ENCODE measurements at places on chromosomes 11 and 22.

GRCh38 chr11:59479906-59480305, 6.8 kb downstream of the OR4D10 start:
- DNase-seq, result no peak

DNA sequence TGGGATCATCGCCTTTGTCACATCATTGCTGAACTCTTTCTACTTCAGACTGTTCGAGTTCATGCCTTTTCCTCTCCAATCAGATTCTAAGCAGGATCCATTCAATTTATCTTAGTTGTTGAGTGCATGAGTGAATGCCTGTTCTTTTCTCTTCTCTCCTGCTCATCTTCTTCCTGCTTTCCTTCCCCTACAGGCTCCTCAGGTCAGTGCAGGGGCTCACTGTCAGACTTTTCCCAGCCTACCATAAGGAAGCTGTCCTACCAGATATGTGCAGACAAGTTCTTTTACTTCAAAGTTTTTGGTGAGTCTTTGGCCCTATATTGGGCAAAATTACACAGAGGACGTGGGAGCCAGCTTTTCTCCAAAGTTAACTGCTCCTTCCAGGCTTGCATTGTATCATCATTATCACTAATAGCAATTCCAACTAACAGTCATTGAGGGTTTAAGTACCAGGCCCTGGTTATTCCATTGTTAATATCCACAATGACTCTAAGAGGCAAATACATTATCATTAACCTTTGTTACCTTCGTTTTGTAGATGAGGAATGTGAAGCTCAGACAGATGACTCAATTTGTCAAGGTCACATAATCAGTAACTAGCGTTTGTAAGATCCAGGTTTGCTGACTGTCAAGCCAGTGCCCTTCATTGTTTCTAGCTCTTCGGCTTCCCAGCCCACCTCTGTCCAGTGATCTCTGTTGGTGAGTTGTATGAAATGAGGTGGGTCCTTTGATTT, 30.4 kb downstream of the OR6Q1 start:
- no peak for DNase-seq

DNA sequence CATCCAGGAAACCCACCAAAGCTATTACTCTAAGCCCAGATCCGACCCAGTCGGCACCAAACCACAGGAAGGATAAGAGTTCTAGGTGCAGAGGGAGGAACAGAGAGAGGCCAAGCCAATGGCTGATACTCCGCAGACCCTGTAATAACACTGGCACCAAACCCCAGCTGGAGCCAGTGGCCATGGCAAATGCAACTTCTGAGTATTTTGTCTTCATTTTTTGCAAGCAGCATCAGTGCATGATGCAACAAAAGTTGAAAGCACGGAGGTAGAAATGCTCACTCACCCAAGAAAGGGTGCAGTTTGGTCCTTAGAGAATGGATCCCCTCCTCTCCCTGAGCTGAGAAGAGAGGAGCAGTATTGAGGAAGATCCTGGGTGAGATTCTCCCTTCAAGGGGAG, 2.8 kb downstream of the TMEM121B start:
- DNase-seq, result no peak

GRCh38 chr22:42509548-42509947, 10.0 kb downstream of the RRP7A start:
- no peak for DNase-seq

DNA sequence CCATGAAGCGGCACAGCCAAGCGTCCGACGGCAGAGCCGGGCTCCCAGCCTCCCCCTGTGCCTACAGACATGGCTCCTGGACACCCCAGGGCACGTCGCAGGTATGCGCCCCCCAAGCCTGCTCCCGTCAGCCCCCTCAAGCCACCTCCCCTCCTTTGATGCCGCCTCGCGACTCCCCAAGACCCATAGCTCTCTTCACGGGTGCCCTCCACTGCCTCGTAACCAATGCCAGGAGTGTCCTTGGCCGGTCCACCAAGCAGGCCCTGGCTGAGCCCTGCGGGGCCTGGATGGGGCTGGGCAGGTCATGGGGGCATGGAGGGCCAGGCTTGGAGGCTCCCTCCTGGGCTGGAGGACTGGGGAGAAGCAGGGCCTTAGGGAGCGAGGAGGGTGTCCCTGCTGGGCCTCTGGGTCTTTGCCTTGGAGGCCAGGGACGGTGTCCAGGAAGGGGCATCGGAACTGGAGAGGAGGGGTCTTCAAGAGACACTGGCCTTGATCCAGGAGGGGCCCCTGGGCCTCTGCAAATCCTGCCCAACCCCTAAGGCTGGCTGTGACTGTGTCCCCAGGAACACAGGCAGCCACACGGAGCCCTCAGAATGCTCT, 9.2 kb downstream of the ANO9 start:
- no peak for DNase-seq

DNA sequence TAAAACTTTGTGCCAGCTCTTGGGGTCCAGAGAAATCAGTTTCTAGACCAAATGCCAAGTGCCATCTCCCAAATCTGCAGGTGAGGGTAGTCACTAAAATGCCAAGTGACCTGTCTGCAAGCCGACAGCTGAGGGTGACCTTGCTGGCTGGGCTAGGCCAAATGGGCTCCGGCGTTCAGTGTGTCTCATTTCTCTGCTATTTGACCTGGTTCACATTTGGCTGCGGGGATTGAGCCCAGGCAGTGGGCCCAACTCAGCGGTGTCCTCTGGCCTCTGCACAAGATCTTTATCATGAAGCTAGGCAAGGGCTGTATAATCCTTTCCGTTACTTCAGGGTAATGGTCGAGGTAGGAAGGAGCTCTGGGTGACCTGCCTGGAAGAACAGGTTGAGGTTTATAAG, 87.5 kb downstream of the SNX19 start:
- DNase-seq, result no peak

DNA sequence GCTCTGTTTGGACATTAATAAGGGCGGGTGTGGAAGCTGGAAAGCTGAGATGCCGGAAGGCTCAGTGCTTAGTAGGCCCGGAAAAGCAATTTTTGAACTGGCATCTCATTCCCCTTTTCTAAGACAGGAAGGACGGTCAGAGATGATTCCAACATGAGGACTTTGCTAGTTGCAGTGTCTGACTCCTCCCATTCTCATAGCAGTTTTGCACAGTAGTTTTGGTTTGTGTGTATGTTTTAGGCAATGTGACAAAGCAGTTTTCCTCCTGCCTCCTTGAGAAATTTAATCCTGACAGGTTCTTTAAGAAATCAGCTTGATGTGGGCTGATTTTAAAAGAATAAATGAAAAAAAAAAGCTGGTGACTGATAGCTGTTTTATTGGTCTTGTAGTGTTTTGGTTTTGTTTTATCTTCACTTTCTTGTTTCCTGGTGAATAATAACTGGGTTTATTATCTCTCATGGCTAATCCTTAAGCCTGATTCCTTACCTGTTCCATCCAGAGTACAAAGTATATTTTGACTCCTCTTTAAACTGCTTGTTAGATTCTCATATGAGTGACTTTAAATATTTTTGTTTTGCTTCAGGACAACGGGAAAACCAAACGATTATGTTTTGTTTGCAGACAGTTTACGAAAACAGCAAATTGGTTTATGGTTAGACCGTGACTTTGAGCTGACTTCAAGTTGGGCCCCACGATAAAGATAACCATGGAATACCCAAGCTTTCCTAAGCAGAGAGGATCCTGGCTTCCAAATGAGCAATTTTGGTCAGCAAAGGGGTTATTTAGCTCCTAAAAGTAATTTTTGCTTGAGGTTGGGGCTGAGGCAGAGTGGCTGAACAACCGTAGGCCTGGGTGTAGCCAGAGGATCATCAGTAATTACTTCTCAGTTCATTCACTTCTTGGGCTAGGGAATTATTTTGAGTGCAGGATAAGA, 3.4 kb downstream of the PTPRJ start:
- no peak for DNase-seq

DNA sequence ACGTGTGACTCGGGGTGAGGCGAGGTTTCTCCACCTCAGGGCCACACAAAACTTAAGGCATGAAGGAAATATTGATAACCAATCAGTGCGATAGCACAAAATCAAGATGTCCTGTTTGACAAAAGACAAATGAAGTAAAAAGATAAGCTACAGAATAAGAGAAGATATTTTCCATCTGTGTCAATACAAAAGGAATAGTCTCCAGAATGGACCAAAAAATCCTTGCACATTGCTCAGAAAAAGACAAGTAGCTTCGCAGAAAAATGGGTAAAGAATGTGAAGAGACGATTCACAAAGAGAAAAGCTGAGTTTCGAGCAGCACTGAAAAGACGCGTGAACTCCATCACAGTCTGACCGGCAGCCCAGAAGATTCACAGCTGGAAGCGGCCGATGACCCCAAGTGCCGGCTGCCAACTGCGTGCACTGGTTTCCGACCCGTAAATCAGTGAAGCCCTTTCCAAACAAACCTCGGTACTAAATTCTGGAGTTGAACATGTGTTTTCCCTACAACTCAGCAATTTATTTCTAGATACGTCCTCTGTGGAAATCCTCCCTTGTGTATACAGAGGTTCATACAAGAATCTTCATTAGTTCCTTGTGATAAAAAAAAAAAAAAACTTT, 308.4 kb downstream of the BRD1 start:
- no peak for DNase-seq

- no peak for DNase-seq
These were observed 29.4 kb downstream of the TCP11L1 start for GRCh38 chr11:33068611-33069340.

DNA sequence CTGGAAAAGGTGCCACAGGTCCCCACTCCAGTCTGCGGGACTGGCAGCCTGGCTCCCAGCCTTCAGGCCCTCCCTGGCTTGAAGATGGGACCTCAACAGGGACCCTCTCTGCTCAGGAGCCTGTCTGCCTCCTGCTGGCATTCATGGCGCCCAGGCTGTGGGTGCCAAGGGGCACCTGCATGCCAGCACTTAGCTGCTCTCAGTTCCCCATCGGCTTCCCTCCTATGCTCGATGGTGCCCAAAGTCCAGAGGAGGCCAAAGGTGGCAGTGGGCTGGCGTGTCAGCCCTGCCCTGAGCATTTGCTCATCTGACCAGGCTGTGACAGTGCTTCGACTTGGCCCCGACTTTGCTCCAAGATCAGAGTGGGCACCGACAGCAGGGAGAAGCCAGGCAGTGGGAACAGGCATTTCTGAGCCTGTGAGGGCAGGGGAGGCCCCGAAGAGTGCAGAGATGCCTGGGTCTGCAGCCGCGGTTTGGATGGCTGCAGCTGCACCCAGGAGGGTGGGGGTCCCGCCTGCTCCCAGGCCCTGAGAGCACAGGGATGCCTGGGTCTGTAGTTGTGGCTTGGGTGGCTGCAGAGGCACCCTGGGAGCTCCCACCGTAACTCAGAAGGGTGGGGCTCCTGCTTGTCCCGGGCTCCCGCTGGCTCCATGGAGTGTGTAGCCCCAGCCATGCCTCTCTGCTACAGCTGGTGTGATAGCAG, 463.6 kb downstream of the TBC1D22A start:
- peak; percentile 46 for DNase-seq

DNA sequence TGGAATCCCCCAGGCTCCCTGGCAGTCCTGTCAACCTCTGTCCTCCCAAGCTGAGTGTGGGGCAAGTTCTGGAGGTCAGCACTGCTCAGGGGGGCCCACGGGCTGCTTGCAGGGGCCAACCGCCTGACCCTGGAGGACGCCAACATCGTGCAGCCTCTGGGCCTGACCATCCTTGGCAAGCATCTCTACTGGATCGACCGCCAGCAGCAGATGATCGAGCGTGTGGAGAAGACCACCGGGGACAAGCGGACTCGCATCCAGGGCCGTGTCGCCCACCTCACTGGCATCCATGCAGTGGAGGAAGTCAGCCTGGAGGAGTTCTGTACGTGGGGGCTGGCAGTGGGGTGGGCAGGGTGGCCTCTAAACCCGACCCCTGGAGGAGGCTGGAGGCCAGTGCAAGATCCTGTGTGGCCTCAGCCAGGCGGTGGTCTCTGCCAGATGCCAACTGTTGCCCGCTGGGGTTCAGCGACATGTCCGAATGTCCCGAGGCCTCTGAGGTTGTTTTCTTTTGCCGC, 34.6 kb upstream of the PPP6R3 start:
- DNase-seq, result no peak

DNA sequence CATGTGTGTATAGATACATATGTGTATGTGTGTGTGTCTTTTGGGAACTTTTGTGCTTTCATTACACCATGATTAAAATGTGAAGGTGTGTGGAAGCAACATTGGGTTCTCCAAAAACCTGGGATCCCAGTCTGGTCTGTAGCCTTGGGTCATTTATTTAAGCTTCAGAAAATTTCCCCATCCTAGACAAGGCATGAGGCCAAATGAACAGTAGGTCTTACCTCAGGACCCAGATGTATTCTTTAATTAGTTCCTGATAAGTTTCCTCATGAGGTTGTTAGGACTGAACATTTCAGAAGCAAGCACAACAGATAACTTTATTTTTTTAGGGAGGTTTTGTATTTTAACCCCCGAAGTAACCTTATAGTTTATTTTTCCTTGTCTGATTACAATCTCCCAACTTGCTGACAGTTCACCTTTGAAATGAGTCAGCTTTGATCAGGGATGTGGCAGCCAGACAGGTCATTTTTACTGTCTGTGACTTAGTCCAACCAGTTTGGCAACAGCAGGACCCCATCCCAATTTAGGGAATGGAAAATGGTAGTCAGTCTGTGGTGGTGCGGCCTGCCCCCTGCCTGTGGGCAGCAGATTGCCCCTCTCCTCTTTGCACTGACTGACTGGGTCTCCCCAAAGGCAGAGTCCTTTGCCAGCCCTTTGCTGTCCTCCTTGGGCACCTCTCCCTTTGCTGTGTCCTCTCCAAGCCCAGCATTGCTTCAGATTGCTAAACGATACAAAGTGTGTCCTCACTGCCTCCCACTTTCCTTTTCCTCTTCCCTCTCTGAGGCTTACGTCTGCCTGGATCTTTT, 88.3 kb downstream of the NAV2 start:
- no peak for DNase-seq

DNA sequence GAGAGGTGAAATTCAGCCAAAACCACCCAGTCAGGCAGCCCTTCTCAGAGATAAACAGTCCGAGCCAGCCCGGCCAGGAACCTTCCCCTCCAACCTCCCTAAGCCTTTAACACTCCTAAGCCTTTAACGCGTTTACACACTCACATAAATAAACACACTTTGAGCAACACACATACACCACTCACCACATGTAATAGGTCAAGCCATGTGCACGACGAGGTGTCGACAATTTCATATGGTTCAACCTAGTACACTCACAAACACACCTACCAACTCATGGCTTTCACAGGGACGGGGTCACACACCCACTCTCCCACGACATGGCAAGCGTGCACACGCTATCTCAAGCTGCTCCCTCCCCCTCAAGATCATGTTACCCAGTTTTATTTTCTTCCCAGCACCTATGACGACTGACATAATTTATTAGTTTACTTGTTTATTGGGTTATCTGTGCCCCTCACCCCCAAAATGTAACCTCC, 15.5 kb downstream of the SLC43A1 start:
- no peak for DNase-seq

- no peak for DNase-seq
These were observed 201.9 kb upstream of the PITPNB start for GRCh38 chr22:28120691-28121592.

Measured in lower leg skin (tissue), 4 donors.